Left ventricle myocardium inferior (tissue), 1 donor: ENCODE measurements at places on chromosomes 6 and 20. TPM values are rescaled to one million over a fixed set of nuclear protein-coding genes. Genes with fewer than 3 reads are reported as not detected.
A peak's percentile ranks its signal among the peaks of the same experiment; 100 is the strongest.

- DNase-seq: no peak
Observed at GRCh38 chr6:475314-475713, 83.8 kb downstream of the IRF4 start.

DNA sequence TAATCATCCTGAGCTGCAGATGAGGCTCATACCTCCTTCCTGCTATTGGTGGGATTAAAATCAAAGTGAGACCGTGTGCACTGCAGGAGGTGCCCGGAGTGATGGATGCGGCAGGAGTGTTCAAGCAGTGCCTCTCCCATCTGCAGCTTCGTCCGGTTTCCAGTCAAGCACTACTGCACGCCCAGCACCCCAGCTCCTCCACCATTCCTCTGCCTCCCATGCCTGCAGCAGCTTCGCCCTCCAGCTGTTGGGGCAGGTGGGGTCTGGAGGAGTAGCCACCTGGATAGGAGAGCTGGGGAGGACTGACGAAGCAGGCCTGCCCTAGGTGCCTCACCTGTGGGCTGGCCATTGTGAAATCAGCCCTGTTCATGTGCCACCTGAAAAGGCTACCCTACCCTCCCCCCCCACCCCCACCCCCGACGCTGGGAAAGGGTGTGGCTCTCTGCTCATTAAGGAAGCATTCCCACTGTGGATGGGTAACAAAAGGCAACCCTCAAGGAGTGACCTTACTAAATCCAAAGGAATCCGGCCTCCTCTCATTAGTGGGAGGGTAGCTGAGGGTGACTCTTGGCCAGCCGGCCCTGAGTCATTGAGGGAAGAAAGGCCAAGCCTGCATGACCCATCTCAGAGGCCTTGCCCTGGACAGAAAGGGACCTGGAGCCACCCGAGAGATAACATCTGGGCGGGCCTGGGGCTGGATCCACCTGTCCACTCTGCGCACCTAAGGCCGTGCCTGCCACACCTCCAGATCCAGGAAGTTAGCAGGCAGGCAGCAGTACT lies 115.9 kb upstream of the ARMC2 start:
- DNase-seq: no peak

DNA sequence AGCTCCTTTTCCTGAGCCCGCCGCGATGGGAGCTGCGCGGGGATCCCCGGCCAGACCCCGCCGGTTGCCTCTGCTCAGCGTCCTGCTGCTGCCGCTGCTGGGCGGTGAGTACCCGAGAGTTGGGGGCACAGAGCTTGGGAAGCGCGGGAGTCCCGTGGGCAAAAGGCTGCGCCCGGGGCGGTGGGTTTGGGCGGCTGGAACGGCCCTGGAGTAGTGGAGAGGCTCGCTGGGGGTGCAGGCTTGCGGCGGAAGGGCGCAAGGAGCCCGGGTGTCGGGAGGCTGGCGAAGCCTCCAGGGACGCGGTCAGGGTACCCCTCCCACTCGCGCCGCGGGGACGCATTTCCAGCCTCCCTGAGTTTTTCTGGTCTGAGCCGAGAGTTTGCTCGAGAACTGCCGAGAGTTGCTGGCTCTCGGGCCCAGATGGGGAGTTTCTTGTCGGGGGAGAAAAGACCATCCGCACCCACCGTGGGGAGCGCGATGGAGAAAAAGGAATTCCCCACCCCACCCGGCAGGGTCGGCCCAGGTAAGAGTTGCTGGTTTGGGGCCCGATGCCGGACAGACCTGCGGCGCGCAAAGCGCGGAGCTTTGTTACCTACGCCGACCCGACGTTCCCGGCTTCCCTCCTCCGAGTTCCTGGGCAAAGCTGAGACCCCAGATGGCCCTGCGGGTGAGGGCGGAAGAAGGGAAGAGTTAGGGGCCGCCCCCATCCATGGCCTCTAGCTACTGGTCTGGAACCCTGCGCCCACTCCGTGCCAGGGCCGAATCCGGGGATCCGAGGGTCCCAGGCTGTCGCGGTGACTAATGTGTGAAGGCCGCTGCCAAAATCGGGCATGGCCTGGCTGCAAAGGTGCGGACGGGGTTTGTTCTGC lies 584 bp downstream of the PTK7 start:
- no peak for DNase-seq

DNA sequence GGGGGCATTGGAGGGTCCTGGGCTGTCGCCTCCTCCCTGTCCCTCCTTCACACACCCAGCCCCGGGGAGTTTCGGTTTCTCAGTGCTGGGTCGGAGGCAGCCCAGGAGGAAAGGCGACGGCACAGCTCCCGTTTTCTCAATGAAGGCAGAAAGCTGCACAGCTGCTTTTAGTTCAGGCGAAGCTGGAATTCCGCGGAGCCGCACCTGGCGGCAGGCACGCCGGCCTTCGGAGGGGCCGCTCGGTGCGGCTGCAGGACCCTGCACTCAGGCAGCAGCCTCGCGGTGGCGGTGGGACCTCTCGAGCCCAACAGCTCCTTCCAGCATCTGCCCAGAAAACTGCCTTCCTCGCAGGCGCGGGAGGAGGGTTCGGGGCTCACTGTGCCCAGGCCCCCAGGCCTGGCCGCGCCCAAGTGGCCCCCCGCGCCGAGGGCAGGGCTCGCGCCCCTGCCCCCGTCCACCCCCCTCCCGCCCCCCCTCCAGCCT lies 4.6 kb downstream of the FOXQ1 start:
- no peak for DNase-seq

- DNase-seq: peak; percentile 33
Observed at GRCh38 chr6:6588064-6588923, at the start of gene LY86. Gene LY86, plus strand, starts transcription at chr6:6588720. Its CDS starts 15 bp downstream, at chr6:6588735.

DNA sequence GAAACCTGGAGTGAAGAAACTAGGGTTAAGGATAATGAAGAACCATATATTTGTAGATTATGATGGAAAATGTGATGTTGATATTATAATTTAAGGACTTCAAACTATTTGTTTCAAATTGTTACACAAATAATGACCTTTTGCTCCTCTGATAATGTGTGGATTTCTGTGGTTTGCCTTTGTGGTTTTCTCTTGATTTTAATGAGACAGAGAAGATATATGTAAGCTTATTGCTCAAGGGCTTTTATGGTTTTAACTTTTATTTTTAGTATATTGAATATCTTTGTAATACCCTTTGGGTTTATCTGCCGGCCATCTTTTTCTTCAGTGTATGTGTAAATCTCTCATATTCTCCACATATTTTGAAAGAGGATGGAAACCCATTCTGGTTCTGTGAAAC lies 362.3 kb downstream of the RIMS1 start:
- DNase-seq: no peak

DNA sequence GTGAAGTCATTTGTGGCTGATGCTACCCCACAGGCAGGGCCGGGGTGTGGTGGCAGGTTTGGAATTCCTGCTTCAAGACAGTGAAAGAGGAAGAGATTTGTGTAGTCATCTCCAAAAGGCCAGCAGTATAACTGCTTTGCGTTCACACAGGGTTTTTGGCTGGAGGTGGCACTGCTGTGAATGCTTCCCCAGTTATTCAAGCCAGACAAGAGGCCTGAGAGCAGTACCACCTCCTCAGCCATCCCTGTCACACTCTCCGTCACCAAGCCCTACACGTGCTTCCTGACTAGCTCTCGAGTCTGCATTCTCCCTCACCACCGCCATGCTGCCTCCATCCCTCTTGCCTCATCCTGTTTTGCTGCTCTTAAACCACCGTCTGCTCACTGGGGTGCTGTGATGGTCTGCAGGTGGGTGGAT lies 23.9 kb downstream of the ARMC2 start:
- no peak for DNase-seq

DNA sequence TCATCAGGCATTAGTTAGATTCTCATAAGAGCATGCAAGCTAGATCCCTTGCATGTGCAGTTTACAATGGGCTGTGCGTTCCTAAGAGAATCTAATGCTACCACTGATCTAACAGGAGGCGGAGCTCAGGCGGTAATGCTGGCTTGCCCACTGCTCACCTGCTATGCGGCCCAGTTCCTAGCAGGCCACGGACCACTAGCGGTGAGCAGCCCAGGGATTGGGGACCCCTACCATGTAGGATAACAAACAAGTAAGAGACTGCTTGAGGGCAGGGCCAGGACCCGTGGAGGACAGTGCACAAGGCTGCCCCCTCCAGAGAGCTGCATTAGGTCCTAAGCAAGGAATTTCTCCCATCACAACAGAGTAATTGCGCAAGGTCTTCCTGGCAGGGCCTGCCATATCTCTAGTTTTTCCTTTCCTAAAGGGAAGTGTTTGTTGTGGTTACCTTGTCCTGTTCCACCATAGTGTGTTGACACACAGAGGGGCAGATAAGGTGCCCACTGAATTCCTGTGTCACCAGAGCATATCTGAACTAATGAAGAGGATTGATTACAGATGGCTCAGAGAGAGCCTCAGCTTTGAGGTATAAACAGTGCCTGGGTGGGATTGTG lies 58.0 kb downstream of the PACRG start:
- peak; percentile 18 for DNase-seq

GRCh38 chr6:163373240-163373639 lies 41.3 kb upstream of the QKI start:
- no peak for DNase-seq

DNA sequence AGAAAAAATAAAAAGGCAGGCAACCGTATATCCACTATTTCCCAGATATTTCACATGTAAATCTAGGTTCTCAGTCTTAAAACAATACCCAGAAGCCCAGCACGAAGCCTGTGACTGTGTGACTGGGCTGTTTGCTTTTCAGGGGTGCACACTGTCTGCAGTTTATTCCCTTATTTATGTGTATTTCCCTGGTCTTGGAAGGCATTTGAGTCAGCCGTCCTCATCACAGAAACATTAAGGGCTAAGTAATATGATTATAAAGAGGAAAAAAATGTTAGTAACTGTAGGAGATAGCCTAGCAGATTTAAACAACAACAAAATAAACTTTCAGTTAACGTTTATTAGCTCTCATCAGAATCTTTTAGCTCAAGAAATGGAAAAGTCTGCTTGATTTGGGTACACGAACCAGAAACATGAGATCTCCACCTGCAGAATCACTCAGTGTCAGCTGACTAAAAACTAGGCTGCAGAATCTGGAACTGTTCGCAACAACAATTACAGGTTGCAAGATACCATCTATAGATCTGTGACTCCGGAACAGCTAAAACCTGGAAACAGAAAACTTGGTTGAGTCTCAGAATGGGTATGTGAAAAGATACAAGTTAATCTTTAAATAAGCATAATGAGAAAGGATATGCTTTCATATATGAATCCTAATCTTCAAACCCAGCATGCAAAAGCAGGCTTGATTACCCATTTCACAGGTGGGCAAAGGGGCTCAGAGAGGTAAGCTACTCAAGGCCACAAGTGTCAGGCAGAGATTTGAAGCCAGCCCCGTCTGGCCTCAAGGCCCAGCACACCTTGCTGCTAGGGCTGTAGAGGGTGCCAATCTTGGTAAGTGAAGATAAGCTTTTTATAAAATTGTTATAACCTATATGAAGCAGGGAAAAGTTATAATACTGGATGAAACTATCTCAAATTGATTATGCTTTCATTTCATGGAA lies 21.1 kb downstream of the GCLC start:
- no peak for DNase-seq

RNF182 gene
- not detected for total RNA-seq

KHDC1L gene
- not detected for total RNA-seq

ZNF184 gene
- 3.2 TPM for total RNA-seq
